ENCODE measurements at places on chromosomes 16 and 17.

- DNase-seq = no peak
Observed at GRCh38 chr17:83183951-83184506, 104.6 kb downstream of the METRNL start.

- DNase-seq = no peak
Observed at GRCh38 chr16:60818465-60818864, 1217.8 kb downstream of the CDH8 start.

GRCh38 chr17:19544366-19544765 lies 10.7 kb downstream of the SLC47A1 start:
- no peak for DNase-seq

- DNase-seq = no peak
Observed at GRCh38 chr17:47726796-47727703, 6.0 kb upstream of the TBX21 start.

DNA sequence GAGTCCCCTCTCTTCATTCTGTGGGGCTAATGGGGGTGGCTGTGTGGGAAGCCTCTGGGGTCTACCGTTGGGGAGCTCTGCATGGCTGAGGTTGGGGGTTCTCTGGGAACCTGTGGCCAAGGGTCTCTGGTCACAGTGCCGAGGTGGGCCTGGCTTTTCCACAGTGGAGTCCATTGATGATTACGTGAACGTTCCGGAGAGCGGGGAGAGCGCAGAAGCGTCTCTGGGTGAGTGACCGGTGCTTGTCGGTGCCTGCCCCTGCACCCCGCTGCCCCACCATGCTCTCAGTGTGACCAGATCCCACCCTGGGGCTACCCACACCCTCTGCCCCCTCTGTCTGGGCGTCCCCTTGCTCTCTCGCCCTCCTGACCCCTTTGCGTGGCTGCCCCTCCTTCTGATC lies 4.5 kb downstream of the LAT start:
- DNase-seq = no peak

GRCh38 chr16:73813527-73813926 lies 483.1 kb upstream of the PSMD7 start:
- DNase-seq = no peak

DNA sequence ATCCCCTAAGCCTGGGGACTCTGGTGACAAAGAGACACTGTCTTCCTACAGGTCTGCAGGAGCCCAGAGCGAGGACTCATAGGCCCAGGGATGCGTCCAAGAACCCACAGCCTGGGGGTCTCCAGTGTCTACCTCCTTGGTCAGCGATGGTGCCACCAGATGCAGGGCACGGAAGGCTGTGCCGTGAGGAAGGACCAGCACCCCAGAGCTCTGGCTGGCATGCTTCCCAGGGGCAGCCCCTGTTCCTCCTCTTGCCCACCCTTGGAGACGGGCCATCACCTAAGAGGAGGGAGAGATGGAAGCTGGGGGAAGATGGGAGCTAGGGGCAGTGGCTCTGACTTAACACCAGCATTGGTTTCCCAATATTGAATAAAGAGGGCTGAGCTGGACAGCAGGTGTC lies 125.2 kb downstream of the SDK2 start:
- DNase-seq = no peak

DNA sequence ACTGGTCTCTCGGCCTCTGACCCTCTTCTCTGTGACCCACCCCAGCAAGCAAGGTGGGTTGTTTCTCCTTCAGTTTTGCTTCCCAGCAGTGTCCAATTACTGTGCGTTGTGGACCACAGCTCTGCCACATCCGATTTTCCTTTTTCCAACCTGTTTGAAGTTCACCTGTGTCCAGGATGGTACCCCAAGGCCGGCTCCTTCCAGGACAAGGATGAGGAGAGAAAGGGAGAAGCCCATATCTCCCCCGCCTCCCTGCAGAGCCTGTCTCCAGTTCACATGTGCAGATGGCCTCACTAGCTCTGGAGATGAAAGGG lies 13.5 kb downstream of the NMRAL1 start:
- no peak for DNase-seq

GRCh38 chr16:55842369-55843104 lies 9.6 kb upstream of the CES1 start:
- no peak for DNase-seq

DNA sequence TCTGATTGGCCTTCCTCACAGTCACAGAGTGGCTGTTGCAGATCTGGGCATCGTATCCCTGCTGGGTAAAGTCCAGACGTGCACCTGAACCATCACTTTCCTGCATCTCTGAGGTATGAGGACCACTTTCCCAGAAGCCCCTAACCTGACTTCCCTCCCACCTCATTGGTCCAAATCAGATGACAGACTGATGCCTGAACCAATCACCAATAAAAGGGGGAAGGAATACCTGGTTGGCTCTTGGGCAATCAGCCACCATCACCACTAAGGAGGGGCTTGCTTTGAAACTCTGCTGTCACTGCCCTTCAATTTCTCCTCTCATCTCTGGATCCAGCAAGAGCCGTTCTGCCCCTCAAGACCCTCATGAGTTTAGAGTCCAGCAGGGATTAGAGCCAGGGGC lies 13.6 kb upstream of the WFDC1 start:
- no peak for DNase-seq

GRCh38 chr17:17702449-17703139 lies 21.3 kb downstream of the RAI1 start:
- DNase-seq = no peak

- no peak for DNase-seq
Observed at GRCh38 chr16:17515421-17516210, 44.9 kb upstream of the XYLT1 start.

DNA sequence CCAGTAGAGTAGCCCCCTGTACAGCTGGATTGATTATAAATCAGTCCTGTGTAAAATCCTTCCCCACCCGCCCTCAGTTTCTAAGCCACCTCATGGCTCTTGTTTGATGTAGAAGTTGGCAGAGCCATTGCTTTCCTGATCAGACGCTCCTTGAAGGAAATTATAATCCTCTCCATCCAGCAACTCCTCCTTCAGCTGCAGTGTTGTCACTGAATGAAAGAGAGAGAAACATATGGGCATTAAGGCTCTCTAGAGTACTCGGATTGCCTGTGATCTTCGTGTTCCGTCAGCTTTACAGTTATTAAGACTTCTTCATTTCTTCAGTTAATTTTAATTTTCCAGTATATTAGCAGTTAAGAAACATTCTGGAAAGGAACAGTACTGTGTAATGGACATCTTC lies 14.3 kb downstream of the NME2 start:
- DNase-seq = no peak

DNA sequence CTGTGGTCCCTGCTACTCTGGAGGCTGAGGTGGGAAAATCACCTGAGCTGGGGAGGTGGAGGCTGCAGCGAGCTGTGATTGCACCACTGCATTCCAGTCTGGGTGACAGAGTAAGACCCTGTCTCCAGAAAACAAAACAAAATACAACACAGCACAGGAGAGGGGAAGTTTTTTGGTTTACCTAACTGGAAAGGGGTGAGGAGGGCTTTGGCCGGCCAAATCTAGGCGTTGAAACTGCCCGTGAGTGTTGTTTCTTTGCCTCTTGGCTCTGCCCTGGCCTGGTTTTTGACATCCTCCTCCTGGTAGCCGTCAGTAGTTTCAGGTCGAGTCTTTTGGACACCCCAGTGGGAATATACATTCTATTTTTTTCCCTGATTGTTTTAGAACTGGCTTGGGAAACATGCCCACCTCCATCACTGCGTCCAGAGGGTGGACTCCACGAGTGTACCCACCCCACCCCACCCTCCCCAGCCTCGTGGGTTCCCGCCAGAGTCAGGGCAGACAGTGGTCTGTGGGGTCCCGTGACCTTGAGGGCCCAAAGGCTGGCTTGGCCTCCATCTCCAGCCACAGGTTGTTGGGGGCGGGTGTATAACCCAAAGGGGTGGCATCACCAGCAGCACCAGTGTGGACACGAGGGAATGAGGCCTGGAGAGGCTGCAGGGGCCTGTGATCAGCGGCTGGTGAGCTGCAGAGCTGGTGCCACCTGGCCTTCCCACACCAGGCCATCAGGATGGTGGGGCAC lies 42.7 kb downstream of the NT5M start:
- no peak for DNase-seq

DNA sequence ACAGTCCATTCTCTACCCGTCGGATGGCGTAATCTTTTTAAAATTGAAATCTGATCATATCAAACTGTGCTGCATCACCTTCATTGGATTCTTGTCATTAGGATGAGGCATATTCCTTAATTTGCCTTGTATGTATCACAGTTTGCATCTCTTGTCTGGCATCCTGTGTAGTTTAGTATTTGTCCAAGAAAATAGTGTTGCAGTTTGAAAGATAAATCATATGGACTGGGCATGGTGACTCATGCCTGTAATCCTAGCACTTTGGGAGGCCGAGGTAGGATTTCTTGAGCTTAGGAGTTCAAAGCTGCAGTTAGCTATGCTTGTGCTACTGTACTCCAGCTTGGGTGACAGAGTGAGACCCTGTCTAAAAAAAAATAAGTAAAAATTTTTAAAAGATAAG lies 5.8 kb upstream of the RSL1D1 start:
- no peak for DNase-seq

Measured in stimulated activated naive CD8-positive, alpha-beta T cell treated with anti-CD3 and anti-CD28 coated beads, Interleukin-15, amount 100 ng/mL, for 72 hours (primary cell).